Activated T-cell treated with anti-CD3 and anti-CD28 coated beads, Interleukin-2, amount 50 U/mL, for 72 hours (primary cell): ENCODE measurements at places on chromosomes 4 and X.

- no peak for DNase-seq
Observed at GRCh38 chr4:95393821-95394220, 155.0 kb downstream of the UNC5C start.

DNA sequence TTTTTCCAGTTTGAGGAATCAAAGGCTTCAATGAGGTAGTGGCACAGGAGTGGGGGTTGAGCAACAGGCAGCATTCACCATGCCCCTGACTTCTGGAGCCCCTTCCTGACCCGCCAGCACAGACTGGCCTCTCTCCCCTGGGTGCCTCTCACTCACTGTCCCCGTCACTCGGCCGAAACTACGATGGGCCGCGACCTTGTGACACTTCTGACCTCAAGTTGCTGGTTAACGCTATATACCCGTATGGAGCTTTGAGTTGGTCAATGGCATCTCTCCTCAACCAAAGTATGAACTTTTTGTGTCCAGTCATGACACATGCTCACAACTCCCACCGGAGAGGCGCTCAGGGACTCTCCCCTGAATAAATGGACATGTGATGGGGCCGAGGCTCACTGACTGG is 72.1 kb downstream of the IRF2 start:
- no peak for DNase-seq

- no peak for DNase-seq
Observed at GRCh38 chrX:136867096-136867491, 13.4 kb downstream of the RBMX start.

GRCh38 chr4:152942346-152942745 is 6.2 kb downstream of the FHDC1 start:
- DNase-seq, result no peak

- no peak for DNase-seq
Observed at GRCh38 chr4:4884611-4885010, 25.1 kb downstream of the MSX1 start.
